ENCODE measurements at places on chromosomes 16 and 17.

- no peak for DNase-seq
Observed at GRCh38 chr17:81740395-81740961, 28.4 kb downstream of the SLC25A10 start.

- no peak for DNase-seq
Observed at GRCh38 chr16:78695391-78695790, 595.9 kb downstream of the WWOX start.

DNA sequence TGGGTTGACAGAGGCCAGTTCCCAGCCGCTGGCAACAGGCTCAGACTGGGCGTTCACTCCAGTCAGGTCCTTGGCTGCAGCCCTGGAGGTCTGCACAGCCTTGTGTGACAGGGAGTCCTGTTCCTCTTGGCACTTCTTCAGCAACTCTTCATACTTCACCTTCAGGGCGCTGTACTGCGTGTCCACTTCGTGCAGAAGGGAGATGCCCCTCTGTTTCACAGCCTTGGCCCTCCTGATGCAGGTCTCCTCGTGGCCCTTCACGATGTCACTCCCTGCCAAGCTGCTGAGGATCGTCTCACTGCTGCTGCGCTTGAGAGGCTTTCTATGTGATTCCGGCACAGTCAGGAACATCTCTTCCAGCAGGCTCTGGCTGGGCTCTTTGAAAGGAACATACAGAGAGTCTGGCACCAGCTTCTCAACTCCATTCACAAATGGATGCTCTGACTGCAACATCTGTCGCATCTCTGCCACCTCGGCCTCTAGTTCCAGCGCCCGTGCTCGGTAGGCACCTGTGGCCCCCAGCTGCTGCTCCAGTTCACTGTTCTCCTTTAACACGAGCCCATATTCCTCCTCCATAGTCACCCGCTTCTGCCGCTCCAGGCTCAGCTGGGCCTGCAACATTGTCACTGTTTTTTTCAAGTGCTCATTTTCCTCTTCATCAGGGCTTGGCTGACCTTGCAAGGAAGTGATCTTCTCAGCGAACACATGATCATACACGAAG, 27.2 kb downstream of the CDR2 start:
- DNase-seq = no peak

DNA sequence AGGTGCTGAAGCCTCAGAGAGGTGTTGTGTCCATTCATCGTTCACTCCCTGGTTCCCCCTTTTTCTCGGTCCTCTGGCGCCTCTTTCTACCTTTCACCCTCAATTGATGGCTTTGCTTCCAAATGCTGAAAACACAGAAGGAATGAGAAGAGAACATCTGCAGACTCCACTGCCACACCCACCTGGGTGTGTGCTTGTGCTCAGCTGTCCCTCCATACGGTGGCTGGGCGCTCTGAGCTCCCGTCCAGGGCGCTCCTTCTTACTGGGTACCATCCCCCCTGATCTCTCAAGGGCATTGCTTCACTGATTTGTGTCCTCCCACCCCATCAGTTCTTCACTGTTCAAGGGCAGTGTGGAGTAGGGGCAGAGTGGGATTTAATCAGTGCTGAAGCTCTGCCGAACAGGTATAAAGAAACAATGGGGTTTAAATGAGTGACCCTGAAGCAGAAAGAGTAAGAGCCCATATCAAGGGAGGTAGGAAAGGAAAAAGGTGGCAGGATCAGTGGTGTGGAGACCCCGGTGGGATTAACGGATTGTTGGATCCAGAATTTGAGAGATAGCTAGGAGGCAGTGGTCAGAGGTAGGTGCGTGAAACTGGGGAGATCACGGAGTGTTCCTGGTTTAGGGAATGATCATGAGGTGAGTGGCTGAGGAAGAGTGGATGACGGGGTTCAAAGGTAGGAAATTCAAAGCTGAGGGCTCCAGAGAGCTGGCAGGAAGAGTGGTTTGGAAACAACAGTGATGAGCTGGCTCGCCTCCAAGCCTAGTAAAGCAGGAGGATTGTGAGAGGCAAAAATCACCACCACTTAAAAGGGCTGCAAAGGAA, 40.8 kb downstream of the MRTFB start:
- no peak for DNase-seq

DNA sequence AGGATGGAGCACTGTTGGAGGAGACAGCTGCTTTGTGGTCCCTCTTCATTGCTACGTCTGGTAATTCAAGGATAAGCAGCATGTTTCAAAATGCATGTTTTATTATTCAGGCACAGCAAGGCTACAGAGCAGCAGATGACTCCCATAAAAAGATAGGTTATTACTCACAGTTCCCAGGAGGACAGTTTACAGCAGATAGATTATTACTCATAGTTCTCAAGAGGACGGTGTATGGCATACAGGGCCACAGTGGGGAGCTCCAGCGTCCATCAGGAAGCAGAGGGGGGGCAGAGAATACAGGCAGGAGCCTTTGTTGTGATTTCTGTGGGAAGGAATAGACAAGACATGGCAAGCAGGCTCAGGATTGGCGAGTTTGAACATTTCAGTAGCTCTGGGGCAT, 72.9 kb downstream of the DNAH9 start:
- DNase-seq = no peak
